Glutamatergic neuron (in vitro differentiated cells): ENCODE measurements at places on chromosomes 11 and 22.
A peak's percentile ranks its signal among the peaks of the same experiment; 100 is the strongest.

DNA sequence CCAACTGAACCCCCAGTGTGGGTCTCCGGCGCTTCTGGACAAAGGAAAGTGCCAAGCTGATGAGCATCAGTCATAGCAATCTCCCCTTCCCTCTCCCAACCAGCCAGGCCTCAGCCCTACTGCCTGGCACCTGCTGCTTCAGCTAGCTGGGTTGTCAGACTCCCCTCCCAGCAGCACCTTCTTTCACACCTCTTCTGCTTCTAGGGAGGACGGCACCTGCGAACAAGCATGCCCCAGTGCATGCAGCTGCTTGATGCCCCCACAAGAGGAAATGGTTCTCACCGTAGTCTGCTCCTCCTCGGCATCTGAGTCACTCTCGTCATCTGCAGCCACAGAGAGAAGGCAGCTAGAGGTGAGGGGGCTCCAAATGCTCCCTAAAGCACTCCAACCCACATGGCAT, 25.4 kb downstream of the THOC5 start:
- peaks cover 4% of the 10 kb centered on the region for H3K36me3 ChIP-seq
- no peak overlapping the region for H3K4me3 ChIP-seq
- DNase-seq = no peak
- no peak overlapping the region for H3K27ac ChIP-seq
- H3K27me3 ChIP-seq = no peaks in the 10 kb centered on the region
- no peaks in the 10 kb centered on the region for H3K4me1 ChIP-seq

DNA sequence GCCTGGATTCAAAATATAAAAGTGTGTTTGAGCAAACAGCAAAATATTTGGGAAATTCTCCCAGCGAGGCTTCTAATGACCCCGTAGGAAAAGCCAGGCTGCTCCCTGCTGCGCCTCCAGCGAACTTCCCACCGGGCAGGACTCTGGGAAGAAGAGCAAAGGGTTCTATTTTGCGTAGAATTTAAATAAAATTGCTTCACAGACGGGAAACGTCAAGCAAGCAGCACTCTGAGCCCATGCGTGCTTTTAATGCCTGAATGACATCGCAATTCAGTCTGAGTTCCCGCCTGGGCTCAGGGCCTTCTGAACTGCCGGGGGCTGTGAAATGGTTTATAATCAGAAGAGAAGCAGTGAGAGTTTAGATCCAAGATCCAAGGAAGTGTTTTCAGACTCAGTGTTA, 775.1 kb downstream of the BRD1 start:
- no peak overlapping the region for H3K27ac ChIP-seq
- H3K36me3 ChIP-seq = peaks cover 8% of the 10 kb centered on the region
- no peaks in the 10 kb centered on the region for H3K4me1 ChIP-seq
- DNase-seq = no peak
- no peak overlapping the region for H3K4me3 ChIP-seq

- no peak overlapping the region for H3K4me3 ChIP-seq
- H3K36me3 ChIP-seq = no peaks in the 10 kb centered on the region
- no peak for DNase-seq
- no peaks in the 10 kb centered on the region for H3K4me1 ChIP-seq
These were observed 14.1 kb downstream of the DGAT2 start for GRCh38 chr11:75782540-75783263.

- no peaks in the 10 kb centered on the region for H3K36me3 ChIP-seq
- H3K27ac ChIP-seq = no peak overlapping the region
- DNase-seq = no peak
- H3K4me1 ChIP-seq = no peaks in the 10 kb centered on the region
- H3K4me3 ChIP-seq = no peak overlapping the region
These were observed 439.4 kb upstream of the ARHGAP42 start for GRCh38 chr11:100247704-100248103.

GRCh38 chr11:33454264-33454663, 197.1 kb downstream of the HIPK3 start:
- no peak for DNase-seq
- H3K27ac ChIP-seq = no peak overlapping the region
- no peaks in the 10 kb centered on the region for H3K36me3 ChIP-seq
- H3K4me3 ChIP-seq = no peak overlapping the region
- H3K4me1 ChIP-seq = peaks cover 4% of the 10 kb centered on the region

GRCh38 chr11:106644824-106645223, 373.5 kb downstream of the GUCY1A2 start:
- peaks cover 5% of the 10 kb centered on the region for H3K36me3 ChIP-seq
- DNase-seq = no peak
- H3K27ac ChIP-seq = no peak overlapping the region
- no peaks in the 10 kb centered on the region for H3K4me1 ChIP-seq

DNA sequence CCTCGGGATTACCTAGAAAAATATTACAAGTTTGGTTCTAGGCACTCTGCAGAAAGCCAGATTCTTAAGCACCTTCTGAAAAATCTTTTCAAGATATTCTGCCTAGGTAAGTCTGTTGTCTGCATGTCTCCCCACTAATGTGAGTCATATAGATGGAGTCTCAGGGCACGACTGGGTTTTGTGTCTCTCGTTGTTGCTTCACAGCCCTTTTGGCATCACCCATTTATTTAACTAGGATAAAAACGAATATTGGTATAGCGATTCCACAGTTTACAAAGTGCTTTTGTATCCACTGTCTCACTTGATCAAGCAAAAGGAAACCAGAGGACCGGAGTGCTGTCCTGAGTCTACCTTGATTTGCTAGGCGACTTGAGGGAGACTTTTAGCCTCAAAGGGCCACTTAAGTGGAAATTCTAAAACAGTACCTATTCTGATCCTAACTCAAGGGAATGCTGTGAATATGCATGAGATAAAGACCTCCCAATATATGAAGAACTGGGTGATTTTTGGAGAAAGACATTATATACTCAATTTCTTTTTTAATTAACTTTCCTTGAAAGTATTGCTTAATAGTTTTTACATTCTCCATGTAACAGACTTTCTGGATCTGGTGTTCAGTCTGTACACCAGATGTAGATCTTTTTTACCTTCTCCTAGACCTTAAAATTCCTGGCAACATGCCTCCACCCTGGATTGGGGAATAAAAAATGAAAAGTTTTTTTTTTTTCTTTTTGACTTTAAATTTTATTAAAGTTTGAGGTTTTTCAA, 590 bp downstream of the NNMT start:
- H3K36me3 ChIP-seq = peaks cover 25% of the 10 kb centered on the region
- no peaks in the 10 kb centered on the region for H3K27me3 ChIP-seq
- H3K27ac ChIP-seq = no peak overlapping the region
- no peak for DNase-seq
- peaks cover 3% of the 10 kb centered on the region for H3K4me1 ChIP-seq
- no peak overlapping the region for H3K4me3 ChIP-seq

GRCh38 chr11:83723999-83724398, 437.8 kb upstream of the CCDC90B start:
- peak overlapping the region; percentile 48 for H3K4me3 ChIP-seq
- no peaks in the 10 kb centered on the region for H3K27me3 ChIP-seq
- DNase-seq = no peak
- H3K27ac ChIP-seq = no peak overlapping the region
- H3K36me3 ChIP-seq = no peaks in the 10 kb centered on the region
